ENCODE measurements at places on chromosomes 13 and 19.

DNA sequence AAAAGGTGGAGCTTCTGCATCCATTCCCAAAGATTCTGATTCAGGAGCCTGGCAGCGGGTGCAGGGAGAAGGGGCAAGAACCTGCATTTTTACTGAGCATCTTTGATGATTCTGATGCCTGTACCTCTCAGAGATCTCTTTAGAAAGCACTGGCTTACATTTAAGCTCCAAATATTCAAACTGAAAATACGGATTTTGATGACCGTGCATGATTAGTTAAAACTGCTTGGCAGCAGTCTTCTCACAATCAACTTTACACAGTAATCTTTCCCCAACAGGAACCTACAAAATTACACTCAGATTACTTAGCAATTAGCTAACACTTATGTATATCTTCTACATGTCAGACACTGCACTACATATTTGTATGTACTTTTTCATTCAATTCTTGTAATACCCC is 108.9 kb downstream of the DOCK9 start:
- no peak for DNase-seq

DNA sequence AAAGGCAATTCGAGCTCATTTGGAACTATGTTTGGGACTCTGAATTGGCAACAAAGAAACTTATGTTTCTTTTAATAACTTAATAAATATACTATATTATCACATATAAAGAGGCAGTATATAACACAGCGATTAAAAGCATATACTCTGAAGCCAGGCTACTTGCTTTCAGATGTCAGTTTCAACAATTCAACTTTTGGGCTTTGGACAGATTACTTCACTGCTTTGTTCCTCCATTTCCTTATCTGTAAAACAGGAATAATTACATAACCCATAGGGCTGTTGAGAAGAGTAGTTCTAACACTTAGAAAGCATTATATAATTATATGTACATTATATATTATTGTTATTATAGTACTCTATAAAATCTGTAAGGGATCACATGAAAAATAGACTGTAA is 107.2 kb downstream of the EDNRB start:
- no peak for DNase-seq

GRCh38 chr19:43820098-43820883 is 6.8 kb upstream of the ZNF283 start:
- peak; percentile 3 for DNase-seq

DNA sequence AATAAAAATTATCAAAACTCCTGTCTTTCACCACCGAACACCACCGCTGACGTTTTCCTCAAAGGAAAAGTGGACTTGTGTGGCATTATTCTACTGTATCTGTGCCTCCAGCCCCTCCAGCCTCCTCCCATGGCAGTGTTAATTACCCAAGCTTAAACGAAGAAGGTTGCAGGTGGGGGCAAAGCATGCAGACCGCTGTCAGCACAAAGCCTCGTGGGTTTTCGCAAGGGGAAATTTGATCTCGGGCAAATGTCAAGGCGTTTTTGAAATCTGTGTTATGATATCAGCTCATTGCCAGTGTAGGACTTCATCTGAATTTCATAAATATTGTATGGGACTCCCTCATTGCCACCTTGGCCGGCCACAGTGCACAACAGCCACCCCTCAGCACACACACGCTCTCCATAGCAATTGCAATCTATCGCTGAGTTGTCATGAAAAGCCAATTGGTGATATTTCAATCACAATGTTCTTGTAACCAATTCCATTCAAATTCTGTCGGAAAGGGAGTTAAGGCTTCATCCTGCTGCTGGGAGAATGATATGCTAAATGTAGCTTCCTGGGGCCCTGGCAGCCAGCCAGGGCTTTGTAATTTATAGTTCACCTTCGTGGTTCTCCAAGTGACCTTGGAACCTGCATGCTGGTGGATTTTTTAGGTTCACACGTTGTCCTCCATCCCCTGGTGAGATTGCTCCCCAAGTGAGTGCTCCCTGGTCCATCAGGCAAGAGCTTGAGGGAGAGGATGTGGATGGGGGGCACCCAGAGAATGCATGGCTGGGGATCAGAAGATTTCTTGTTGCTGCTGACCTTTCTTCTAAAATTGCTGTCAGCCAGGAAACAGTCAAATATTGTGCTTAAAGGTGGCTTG is 16.6 kb downstream of the CHST8 start:
- no peak for DNase-seq

DNA sequence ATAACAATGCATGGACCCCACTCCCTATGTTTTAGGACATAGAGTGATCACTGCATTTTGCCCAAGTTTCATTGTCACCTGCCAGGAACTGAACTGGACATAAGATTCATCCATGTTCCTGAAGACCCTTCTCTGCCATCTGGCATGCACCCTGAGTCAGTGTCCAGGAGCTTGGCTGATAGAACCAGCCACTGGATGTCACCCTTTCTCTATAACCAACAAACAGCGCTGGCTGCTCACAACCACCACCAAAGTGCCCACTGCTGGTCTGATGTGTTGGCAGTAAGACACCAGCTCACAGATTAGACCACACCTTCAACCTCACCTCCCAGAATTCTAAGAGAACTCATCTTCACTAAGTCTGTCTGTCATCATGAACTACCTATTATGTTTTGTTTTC is 333.4 kb downstream of the ITGBL1 start:
- DNase-seq, result no peak

DNA sequence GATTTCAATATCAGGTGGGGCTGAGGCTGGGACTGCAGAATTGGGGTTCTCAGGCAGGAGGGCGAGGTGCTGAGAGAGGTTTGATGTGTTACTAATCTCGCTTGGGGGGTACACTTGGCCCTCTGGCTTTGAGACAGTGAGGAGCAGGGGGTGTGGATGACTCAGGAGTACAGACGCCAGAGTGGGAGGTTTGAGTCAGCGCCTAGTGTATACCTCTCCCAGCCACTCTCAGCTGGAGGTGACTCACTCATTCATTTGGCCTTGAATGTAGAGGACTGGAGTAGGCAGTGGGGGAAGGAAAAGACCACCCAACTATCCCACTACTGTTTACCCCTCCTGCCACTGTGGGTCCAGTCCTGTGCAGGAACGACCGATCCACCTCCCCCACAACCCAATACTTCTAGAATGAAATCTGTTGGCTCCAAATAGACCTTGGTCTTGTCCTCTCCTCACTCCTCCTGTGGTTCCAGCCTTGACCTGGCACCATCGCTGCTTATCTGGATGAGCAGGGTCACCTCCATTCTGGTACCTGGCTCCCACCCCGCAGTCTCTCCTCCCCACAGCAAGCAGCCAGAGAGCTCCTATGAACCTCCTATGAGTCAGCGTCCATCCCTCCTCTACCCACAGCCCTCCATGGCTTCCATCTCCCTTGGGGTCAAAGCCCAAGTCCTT is 20.1 kb upstream of the ZNRF4 start:
- DNase-seq, result no peak

DNA sequence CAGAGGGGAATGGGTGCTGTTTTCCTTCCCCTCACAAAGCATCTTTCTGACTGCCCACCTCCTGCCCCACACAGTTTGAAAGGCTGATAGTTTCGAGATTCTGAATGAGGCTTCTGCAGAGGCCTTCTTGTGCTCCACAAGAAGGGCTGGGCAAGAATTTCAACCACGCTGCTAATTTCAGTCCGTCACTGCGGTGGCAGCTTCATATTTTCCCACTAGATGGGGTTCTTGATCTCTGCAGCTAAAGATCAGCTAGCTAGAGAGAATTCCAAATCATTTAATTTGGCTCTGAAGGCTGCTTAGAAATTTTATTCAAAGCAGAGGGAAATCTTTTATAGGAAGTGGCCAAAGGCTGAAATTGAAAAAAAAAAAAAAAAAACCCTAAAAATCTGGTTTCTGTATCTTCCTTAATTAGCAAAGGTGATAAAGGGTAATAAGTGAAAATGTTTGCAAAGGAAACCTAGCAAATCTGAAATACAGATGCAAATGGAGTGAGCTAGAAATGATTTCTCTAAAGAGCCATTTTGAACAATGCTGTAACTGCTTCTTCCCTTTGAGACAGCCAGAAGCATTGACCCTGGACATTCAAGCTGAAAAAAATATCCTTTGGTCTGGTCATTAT is 38.0 kb upstream of the C13orf42 start:
- no peak for DNase-seq

DNA sequence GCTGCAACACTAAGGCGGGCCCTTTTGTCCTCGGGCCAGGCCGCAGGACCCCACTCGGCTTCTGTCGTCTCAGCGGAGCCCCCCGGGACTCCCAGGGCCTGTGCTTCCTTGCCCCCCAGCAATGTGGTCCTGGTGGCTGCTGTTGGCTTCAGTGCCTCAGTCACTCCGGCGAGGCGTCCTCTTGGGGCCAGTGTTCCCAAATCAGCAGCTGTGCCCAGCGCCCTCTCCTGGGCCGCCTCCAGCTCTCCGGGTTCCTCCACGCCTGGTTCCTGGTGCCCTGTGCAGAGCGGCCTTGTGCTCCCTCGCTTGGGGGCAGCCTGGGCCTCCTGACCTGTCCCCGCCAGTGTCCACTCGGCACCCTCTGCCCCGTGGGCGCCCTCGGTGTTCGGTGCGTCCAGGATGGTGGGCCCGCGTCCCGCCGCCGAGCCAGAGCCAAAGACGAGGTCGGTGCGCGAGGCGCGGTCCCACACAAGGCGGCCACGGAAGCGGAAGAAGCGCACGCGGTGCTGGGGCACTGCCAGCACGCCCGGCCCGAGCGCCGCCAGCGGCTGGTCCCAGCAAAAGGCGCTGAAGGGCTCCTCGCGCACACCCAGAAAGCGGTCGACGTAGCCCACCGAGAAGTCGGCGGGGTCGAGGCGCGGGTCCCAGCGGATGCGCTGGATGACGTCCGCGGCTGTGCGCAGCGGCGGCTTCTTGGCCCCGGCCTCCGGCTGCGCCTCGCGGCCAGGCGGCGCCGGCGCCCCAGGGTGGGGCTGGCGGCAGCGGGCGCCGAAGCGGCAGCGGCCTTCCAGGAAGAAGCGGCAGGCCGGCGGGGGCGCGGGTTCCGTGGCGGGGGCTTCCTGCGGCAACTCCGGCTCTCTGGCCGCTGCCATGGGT is 685 bp downstream of the LENG9 start:
- peak; percentile 70 for DNase-seq

DNA sequence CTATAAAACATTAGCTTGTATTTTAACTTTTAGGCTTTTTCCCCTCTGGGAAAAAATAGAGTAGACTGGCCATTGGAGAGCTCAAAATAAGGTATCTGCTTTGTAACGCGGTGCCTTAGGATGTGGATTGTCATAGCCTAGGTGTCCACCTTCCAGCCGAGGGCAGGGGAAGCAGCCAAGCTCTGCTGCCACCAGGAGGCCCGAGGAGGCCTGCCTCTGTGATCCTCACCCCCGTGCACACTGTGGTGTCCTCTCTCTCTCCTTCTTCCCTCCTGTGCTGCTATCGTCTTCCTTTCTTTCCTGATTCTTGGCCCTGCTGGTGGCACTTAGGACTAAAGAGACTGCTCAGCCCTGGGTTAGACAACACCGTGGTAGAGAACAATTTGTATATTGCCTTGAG is 11.3 kb downstream of the HNRNPM start:
- DNase-seq, result no peak

- no peak for DNase-seq
These were observed 6.6 kb upstream of the ZDHHC20 start for GRCh38 chr13:21465710-21466160.

DNA sequence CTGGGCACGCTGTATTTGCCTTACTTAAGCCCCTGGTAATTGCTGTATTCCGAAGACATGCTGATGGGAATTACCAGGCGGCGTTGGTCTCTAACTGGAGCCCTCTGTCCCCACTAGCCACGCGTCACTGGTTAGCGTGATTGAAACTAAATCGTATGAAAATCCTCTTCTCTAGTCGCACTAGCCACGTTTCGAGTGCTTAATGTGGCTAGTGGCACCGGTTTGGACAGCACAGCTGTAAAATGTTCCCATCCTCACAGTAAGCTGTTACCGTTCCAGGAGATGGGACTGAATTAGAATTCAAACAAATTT is 676 bp downstream of the BRCA2 start:
- DNase-seq, result no peak

- DNase-seq, result no peak
These were observed at the start of gene HOOK2 for GRCh38 chr19:12774588-12775555. Gene HOOK2, minus strand, starts transcription at chr19:12775552. Its CDS starts 103 bp downstream, at chr19:12775449.

DNA sequence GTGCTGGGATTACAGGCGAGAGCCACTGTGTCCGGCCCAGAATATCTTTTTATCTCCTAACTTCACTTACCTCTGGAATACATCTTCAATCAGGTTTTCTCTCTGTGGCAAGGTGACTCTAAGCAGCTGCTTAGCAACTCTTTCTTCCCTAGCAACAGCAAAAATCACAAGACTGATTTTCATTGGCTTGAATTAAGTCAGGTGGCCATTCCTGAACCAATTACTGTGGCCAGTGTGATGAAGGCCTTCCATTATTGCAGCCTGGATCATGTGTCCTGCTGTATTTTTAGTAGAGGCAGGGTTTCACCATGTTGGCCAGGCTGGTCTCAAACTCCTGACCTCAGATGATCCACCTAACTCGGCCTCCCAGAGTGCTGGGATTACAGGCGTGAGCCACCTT is 9.0 kb upstream of the LTBP4 start:
- peak; percentile 27 for DNase-seq

GRCh38 chr19:44581288-44581687 is 32.1 kb upstream of the IGSF23 start:
- DNase-seq, result no peak

DNA sequence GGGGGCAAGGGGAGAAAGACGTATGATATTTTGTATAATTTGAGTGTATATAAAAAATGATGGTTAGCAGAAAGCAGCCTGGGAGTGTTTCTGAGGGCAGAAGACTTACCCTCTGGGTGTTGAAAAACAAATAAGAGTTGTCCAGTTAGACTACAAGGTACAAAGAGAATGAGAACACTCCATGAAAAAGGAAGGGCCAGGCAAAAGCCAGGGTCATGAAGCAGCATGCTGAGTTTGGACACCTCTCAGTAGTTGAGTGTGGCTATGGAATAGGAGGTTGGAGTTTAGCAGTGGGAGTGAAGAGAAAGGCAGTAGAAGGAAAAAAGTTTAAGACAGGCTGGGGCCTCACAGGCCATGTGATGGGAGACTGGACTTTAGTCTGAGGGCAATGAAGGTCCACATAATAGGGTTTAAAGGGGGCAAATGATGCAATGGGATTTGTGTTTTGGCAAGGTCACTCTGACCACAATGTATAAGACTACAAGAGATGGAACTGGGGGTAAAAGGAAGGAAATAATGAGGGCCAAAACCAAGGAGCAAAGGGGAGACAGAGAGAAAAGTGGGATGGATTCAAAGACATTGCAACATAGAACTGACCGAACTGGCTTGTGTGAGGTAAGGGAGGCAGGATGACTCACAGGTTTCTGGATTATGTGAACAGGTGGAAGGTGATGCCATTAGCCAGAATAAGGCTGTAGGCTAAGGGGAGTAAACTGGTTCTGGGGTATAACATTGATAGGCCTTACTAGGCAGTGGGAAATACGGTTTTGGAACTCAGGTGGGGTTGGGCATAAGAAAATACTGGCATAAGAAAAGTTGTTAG is 76.6 kb downstream of the SERP2 start:
- no peak for DNase-seq

GRCh38 chr13:30647420-30647819 is 29.7 kb downstream of the USPL1 start:
- no peak for DNase-seq

- no peak for DNase-seq
These were observed 181.3 kb downstream of the PCDH9 start for GRCh38 chr13:67048821-67049150.

Data from central memory CD4-positive, alpha-beta T cell (primary cell).